ENCODE measurements at places on chromosomes 5 and 9.

DNA sequence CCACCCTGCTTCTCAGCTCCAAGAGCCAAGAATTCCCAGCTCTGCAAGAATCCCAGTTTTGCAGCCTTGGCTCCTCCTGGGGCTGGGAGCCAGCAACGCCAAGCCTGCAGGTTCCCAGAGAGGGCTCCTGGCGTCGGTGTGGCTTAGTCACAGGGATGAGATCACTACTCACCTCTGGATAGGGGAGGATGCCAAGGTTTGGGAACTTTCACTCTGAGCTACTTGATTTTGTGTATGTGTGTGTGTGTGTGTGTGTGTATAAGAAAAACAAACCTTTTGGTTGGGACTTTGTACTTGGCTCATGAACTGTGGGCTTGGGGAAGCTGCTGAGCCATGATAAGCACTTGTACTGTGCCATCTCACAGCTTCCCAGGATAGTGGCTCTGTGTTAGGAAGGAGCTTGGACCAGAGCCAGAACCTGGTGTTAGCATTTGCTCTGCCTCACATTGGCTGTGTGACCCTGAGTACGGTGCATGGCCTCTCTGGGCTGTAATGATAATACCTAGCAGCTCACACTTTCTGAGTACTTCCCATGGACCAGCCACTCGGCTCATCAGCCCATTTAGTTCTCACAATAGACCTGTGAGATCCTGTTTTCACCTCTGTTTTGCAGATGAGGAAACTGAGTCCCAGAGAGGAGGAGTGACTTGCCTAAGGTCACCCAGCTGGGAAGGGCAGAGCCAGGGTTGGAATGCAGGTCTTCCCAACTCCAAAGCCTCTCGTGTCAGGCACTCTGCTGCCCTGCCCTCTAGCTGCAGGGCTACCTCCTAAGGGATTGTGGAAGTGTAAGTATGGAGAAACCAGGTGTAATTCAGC is 41.4 kb upstream of the DAB2IP start:
- no peak for DNase-seq

- no peak for DNase-seq
These were observed 633.0 kb upstream of the C9orf72 start for GRCh38 chr9:28206280-28206679.

GRCh38 chr5:59317023-59317773 is 576.3 kb downstream of the PDE4D start:
- no peak for DNase-seq

GRCh38 chr5:86532429-86532828 is 85.3 kb upstream of the COX7C start:
- no peak for DNase-seq

DNA sequence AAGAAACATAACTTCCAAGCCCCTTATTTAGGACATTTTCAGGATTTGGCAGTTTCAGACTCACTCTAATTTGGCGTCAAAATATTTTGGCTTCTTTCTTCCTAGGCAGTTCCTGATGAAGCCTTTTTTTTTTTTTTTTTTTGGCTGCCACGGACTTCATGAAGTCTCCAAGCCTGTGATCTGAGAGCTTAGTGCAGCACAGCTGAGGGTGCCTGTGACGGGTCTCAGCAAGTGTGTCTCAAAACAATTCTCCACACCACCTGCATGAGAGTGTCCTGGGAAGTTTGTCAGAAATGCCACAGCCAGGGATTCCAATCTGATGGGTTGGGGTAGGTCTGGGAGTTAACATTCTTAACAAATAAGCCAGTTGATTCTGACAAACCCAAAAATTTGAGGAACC is 6.0 kb upstream of the ESM1 start:
- no peak for DNase-seq

DNA sequence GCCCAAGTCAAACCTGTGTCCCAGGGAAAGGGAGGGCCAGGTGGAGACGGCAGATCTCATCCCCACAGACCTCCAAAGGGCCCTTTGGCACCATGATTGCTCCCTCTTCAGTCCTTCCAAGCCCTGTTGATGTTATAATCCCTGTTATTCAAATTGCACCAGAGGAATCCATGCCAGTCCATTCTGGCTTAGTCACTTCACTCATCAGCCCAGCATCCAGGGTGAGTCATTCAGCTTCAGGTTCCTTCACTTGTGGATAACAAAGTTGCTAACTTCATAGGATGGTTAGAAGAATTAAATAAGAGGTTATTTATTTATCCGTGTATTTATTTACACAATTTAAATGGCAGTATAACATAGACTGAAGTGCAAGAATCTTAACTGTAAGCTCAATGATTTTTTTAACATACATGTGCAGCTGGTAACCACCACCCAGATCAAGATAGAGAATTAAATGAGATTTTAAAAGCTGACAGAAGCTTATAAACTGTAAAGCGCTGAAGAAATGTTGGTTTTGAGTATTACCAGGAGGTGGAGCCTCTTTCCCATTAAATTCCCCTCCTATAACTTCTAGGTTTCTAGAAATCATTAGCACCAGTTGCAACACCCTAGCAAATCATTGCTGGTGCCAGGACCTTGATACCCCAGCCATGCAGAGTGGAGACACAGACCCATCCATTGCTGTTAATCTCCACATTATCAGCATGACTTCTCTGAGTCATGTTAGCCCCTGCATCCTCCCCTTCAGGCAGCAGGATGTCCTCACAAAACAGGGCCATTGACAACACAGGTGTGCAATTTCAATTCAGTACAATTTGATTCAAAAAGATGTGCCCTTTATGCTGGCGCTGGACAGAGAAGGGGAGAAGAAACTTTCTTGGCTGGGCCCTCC is 77.4 kb downstream of the SEC61B start:
- no peak for DNase-seq

GRCh38 chr9:34576597-34577399 is 12.7 kb downstream of the CNTFR start:
- DNase-seq = no peak

GRCh38 chr9:134055981-134056461 is 11.8 kb downstream of the BRD3 start:
- peak; percentile 26 for DNase-seq

DNA sequence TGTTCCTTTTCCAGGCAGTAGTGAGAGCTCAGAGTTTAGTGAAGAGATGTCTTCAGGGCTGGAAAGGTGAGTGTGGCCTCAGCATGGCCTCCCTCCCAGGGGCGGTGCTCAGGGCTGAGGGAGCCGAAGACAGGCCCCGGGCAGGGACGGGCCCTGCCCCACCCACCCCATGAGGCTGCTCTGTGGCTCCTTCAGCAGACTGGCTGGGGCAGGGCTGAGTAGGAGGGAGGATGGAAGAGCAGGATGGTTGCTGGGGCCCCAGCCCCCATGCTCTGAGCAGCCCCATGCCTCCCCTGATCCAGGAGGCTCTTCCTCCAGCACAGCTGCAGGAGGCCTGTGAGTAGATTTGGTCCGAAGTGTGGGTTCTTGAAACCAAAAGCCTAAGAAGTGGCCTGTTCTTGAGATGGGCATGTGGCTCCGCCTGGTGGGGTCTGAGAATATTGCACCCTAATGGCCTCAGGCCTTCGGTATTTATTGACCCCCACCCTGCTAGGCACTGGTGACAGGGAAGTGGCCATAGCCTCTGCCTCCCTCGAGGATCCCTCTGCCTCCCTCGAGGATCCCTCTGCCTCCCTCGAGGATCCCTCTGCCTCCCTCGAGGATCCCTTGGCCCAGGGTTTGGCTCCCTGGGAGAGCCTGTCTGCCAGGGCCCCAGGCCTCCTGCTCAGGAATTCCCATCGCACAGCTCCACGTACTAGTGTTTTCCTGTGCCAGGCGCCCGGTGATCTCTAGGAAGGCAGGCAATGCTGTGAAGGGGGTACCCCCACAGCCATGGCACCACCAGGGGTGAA is 65.4 kb upstream of the GARNL3 start:
- DNase-seq = peak; percentile 83

- no peak for DNase-seq
These were observed 310.5 kb upstream of the KIF2A start for GRCh38 chr5:61995486-61995885.

GRCh38 chr5:111628901-111629300 is 116.6 kb upstream of the STARD4 start:
- DNase-seq = no peak

- no peak for DNase-seq
These were observed 109.8 kb downstream of the HMHB1 start for GRCh38 chr5:143921525-143922311.

DNA sequence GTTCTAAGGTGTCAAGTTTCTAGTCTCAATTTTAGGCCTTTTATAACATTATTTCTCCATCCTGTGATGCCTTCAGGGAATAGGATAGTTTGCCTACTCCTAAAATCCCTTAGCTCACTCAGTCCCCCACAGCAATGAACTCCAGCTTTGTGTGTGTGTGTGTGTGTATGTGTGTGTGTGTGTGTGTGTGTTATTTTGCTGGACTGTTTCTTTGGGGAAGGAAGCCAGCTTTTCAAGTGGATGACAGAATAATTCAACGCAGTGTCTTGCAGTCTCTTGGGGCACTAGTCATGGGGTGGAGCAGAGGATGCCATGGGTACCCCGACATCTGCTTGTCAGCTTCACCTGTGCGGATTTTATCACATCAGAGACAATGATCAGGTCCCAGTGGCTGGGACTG is 262.8 kb upstream of the DAPK1 start:
- no peak for DNase-seq

GRCh38 chr9:16601991-16602390 is 268.5 kb downstream of the BNC2 start:
- no peak for DNase-seq

- no peak for DNase-seq
These were observed 92.3 kb upstream of the FANCC start for GRCh38 chr9:95409650-95410426.

- no peak for DNase-seq
These were observed 67.2 kb upstream of the IFNE start for GRCh38 chr9:21549251-21549765.

DNA sequence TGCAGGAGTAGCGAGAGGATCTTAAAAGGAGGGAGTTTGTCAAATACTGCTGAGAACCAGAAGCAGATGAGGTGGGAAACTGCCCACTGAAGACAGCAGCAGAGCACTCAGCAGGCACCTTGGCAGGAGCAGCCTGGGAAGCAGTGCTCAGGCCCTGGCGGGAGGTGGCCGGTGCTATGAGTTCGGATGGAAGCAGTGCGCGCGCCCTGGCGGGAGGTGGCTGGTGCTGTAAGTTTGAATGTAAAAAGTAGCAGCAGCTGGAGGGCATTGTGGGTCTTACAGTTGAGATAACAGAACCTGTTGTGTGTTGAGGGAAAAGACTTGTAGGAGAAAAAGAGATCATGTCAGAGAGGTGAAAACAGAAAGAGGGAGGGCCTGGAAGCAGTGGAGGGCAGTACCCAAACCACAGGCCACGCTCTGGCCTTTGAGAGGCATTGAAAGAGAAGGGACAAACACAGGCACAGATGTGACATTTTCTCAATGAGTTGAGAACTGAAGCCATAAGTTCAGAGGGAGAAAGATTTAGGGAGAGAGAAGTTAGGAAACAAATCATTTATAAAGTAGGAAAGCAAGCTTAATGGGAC is 130.9 kb downstream of the ERCC6L2 start:
- peak; percentile 4 for DNase-seq

DNA sequence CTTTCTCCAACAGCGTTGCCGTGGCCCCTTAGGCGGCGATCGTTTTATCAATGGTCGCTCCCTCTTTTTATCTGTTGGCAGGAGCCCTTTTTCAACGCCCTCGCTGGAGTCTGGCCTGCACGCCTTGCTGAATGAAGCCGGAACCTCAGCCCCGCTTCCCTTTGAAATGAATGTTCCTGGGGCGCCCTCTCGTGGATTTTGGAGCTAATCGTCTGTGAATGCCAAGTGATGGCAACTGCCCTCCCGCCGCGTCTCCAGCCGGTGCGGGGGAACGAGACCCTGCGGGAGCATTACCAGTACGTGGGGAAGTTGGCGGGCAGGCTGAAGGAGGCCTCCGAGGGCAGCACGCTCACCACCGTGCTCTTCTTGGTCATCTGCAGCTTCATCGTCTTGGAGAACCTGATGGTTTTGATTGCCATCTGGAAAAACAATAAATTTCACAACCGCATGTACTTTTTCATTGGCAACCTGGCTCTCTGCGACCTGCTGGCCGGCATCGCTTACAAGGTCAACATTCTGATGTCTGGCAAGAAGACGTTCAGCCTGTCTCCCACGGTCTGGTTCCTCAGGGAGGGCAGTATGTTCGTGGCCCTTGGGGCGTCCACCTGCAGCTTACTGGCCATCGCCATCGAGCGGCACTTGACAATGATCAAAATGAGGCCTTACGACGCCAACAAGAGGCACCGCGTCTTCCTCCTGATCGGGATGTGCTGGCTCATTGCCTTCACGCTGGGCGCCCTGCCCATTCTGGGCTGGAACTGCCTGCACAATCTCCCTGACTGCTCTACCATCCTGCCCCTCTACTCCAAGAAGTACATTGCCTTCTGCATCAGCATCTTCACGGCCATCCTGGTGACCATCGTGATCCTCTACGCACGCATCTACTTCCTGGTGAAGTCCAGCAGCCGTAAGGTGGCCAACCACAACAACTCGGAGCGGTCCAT is 10.0 kb downstream of the S1PR3 start:
- DNase-seq = peak; percentile 85

DNA sequence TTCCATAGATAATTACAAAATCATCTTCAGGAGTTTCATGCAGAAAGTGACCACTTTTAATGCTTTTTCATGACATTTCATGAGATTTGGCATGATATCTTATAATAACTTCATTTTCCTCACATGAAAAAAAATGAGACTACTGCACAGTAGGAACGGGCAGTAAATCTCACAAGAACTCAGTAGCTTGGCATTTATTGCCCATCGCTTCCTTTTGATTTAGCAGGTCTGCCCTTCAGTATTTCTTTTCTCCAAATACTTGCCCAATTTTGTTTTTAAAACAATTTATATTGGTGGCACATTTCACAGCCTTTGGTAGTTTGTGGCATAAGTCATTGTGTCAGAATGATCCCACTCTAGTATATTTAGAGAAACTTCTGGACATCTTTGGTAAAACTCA is 711.8 kb upstream of the CHD1 start:
- DNase-seq = no peak

DNA sequence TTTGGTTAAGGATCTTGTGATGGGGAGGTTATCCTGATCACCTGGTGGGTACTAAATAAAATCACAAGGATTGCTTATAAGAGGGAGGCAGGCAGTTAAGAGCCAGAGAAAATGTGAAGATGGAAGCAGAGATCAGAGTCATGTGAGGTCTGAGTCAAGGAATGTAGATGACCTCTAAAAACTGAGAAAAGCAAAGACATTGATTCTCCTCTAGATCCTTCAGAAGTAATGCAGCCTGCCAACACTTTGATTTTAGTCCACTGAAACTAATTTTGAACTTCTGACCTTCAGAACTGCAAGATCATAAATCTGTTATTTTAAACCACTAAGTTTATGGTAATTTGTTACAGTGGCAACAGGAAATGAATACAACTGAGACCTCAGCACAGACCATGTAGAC is 499.0 kb downstream of the GADD45G start:
- no peak for DNase-seq
